ENCODE measurements at places on chromosomes 7 and 10.

DNA sequence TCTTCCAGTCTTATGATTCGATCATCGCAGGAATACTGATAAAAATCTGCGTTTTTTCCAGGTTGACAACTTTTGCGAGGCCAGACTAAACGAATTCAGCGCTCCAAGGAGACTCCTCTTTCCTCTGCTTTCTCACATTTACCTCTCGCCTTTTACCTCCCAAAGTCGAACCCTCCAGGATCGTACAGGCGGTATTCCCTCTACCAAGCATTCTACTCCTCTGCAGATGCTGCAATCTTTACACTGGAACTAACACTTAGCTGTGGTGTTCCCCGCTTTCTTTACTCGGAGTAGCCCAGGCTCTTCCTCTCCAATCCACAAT lies 449 bp downstream of the NUDT5 start:
- DNase-seq: no peak

DNA sequence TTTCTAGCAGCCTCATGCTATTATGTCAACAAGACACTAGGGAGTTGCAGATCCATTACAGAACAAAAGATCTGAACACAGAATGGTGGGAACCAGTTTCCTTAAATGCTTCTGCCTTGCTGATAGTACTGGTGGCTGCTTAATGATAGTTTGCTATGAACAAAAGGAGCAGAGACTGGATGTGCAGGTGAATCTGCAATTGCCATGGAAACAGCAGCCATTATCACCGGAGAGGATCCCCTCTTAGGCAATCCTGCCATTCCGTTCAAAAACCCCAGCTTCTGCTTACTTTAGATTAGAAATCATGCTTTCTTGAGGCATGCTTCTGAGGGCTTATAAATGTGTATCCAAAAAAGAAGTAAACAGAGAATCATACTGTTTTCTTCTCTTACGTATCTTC lies 80.0 kb upstream of the PRKAR2B start:
- DNase-seq: no peak

DNA sequence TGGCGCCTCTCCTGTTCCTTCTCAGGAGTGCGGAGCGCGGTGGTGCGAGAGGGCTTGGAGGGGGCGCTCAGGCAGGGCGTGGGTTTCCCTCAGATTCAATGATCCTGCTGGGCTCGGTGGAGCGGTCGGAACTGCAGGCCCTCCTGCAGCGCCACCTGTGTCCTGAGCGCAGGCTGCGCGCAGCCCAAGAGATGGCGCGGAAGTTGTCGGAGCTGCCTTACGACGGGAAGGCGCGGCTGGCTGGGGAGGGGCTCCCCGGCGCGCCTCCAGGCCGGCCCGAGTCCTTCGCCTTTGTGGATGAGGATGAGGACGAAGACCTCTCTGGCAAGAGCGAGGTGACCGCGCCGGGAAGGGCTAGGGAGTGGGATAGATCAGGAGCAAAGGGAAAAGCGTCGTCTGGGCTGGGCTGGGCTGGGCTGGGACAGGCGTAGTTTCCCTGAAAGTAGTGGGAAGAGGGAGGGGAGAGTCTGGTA lies 17.0 kb downstream of the FAM131B start:
- no peak for DNase-seq

DNA sequence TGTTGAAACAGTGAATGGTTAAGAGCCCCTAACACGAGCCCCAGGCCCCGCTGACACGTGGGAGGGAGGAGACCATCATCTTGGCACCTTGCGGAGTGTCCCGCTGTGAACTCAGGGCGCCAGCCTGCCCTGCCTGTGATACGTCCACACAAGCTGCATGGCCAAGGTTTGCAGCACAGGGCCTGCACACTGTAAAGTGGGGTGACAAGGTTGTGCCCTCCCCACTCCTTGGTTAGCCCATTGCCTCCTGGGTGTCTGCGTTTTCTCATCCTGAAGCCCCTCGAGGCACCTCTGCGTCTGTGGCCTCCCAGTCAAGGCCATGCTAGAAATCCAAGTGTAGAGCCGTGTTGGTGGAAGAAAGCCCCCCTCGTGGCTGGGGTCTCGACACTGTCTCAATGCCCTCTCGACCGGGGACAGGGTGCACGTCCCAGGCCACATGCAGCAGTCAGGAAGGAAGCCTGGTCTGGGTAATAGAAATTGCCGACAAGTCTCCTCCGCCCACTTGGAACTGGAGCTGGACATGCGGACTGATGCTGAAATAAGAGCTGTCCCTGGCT lies 192.1 kb downstream of the DNAJB6 start:
- DNase-seq: no peak

DNA sequence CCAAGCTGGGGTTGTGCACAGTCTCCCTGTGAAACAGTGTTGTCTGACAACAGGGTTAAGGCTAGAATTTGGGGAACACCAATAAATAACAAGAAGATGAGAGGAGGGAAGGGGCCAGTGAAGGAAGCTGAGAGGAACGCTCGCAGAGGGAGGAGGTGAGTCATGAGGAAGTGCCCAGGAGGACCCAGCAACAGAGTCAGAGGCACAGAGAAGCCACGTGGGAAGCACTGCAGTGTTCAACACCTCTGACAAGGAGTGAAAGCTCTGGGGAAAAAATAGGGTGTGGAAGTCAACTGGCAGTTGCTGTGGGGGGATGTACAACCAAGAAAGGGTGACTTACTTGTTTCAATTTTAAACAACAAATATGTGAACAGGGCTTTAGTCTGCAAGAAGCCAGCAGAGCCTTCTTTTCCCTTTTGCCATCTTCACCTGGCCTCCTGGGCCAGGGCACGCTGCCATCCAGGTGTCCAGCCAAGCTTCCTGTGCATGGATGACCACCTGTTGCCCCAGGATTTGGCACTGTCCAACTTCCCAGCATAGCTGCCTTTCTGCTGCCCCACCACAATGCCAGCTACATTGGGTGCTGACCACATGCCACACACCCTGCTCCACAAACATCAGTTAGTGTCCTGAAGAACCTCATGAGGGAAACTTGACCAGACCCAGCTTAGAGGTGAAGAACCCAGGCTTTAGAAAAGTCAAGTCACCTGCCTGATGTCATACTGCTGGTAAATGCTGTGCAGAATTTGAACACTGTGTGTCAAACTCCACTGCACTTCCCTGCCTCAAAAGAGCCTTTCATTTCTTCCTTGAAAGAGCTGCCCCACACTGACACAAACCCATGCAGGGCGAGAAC lies 69.6 kb downstream of the ATXN7L1 start:
- DNase-seq: no peak

DNA sequence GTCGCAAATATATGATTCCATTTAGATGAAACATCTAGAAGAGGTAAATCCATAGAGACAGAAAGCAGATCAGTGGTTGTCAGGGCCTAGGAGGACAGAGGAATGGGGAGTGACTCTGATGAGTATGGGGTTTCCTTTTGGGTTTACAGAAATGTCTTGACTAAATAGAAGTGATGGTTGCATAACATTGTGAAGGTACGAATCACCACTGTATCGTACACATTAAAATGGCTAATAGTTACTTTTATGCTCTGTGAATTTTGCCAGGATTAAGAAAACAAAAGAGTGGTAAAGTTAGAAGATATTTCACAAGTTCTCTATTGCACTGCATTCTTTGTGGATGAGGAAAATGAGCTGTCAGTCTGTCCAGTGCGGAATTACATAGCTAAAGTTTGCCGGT lies 407.4 kb downstream of the KCNMA1 start:
- DNase-seq: no peak

- DNase-seq: no peak
Measured at GRCh38 chr7:129055861-129056464, 1.1 kb upstream of the TNPO3 start.

All from Panc1 (cell line).